ENCODE measurements at places on chromosomes 4 and X. TPM values are rescaled to one million over a fixed set of nuclear protein-coding genes. Genes with fewer than 3 reads are reported as not detected.
A peak's percentile ranks its signal among the peaks of the same experiment; 100 is the strongest.

DNA sequence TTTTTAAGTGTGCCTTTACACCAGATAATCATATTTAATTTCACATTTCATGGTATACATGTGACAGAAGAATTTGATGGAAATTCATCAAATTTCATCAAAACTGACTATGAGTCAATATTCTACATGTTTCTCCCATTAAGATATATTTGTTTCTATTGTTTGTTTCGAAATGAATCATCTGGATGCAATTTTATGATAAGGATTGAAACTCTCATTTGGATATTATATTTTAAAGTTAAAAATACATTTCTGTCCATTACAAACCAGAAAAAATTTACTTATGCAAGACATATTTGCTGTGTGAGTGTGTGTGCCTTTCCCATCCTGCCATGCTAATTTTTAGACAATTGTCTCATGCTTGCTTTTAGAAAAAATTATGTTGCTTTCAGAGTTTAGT, 52.2 kb downstream of the SULT1B1 start:
- no peak for DNase-seq

DNA sequence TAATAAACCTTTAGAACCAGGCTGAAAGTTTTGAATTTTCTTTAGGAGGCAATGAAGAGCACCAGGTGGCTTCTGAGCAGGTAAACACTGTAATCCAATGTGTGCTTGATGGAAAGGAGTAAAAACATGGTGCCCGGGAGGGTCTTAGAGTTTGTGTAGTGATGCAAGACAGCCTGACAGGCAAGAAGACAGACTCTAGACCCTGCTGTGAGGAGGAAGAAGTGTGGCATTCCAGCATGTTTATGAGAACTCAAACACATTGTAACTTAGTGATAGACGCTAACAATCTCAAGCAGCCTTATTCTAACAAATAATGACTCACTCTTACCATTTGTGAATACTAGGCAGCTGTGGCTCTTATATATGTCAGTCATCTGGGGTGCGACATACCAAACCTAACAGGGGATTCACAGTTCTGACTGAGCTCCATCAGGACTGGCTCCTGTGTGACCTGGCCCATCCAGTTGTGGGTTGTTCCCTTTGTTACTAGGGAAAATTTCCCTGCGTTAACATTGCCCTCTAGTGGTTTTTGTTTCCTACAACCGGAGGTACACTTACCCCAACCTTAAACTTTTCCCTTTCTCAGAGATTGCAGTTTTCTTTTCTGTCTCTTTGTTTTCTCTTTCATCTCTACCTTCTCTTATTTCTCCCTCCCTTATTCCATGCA, 53.8 kb downstream of the VSIG4 start:
- DNase-seq: peak; percentile 10

DNA sequence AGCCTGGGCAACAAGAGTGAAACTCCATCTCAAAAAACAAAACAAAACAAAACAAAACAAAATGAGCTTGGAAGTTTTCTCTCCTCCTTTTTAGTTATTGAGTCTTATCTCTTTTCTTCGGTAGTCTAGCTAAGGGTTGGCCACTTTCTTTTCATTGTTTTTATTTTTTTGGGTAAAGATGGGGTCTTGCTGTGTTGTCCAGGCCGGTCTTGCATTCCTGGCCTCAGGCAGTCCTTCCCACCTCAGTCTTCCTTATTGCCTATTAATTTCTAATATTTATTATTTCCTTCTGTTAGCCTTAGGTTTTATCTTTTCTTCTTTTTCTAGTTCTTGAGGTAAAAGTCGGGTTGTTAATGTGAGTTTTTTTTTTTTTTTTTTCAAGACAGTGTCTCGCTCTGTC, 16.4 kb downstream of the METAP1 start:
- no peak for DNase-seq

DNA sequence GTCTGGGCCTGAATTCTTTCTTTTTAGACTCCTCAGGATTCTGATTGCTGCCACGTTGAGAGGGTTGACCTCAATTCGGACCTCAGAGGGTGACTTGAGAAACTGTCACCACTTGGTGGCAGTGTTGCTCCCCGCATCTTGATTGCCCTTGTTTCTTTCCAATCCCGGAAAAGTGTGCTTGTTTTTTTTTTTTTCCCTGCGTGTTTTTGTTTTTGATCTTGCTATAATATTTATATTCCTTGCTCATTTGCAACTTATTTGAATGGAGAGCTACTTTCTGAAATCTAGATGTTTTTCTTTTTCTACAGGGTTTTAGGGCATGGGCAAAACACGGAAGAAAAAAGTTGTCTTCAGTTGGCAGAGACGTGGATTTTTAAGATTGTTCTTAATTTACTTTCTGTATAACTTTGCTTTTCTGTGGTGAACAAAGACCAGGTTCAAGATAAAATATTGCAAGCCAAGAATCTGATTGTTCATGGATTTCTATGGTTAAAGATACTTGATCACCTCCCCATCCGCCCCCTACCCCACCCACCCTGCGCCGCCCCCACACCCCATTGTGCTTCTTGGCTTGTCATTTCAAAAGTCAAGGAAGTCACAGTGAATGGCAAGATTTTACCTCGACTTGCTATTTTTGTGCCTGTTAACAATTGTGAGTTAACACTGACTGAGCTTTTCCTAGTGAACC, 102.0 kb downstream of the PTTG2 start:
- DNase-seq: peak; percentile 46

- no peak for DNase-seq
Measured at GRCh38 chr4:40199999-40200874, 3.4 kb downstream of the RHOH start.

DNA sequence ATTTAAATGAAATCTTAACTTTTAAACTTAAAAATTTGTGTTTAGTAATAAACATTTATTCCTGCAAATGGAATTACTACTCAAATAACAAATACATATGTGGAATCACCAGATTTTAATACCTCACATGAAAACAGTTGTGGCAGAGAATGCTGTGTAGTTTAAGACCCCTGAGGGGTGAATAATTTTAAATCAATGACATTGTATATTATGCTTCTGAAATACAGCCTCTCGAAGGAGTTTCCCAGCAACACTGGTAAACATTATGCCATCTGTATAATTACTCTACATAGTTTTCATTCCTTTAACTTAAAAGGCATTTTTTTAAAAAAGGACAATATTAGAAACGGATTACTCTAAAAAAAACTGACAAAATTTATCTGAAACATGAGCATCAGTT, 2313.3 kb downstream of the ARAP2 start:
- no peak for DNase-seq

DNA sequence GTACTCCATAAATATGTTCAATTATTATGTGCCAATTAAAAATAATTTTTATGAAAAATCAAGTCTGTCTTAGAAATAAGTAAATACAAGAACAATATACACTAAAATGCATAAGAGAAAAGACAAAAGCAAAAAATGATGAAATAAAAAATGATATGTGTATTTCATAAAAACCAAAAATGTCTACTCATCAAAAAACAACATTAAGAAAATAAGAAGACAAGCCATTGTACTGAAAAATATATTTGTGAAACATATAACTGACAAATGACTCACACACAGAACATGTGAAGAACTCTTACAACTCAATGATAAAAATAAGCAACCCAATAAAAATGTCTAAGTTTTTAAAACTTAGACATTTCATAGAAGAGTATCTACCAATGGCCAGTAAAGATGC, 34.1 kb upstream of the ENOX2 start:
- no peak for DNase-seq

GRCh38 chr4:7289589-7289988, 97.3 kb downstream of the SORCS2 start:
- no peak for DNase-seq

The CDKL5 gene
- 2.9 TPM for total RNA-seq

GRCh38 chr4:915595-915994, 16.5 kb downstream of the GAK start:
- no peak for DNase-seq

The RPS6KA3 gene
- total RNA-seq: 108 TPM

DNA sequence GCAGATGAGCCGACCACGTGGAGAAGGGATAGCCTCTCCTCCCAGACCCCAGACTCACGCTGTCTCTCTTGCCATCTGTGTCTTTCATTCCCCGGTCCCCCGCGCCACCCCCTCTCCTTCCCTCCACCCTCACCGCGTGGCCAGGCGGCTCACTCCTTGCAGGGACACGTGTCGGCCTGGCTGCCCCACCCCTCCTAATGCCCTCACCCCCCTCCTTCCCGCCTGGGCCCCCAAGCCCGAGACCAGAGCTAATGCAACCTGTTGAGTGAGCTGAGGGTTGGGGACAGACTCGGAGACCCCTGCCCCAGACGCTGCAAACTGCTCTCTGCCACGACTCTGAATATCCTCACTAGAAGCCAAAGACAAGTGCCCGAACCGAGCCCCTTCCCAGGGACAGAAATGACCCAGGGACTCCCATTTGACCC, 1.8 kb downstream of the SLC38A5 start:
- no peak for DNase-seq

DNA sequence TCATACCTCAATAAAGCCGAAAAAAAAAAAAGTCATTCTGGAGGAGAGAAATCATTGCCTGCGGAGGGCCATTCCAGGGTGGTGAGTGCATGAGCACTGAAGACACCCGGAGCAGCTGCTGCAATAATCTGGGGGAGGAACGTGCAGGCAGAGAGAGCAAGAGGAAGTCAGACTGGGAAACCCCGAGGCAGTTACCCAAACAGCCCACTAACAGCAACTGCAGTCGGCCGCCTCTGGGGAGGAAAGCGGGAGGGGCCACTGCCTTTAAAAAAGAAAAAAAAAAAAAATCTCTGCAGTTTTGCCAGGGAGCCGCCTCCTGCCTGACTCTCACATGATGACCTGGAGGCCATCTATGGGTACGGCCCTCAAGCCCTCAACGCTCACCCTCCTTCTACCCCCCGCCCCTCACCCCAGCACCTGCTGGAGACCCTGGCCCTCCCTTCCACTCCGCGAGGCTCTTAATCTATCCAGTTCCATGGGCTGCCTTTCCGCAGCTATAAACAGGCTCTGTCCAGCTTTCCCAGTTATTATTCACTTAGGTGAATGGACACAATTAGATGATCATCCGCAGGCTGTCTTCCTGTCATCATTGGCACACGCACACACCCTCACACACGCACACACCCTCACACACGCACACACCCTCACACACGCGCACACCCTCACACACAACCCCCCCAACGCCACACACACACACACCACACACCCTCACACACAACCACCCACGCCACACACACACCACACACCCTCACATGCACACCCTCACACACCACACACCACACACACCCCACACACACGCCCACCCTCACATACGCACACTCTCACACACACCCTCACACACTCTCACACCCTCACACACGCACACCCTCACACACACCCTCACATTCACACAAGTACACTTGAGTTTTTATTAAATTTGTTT, 3.4 kb upstream of the AVPR2 start:
- DNase-seq: peak; percentile 35

DNA sequence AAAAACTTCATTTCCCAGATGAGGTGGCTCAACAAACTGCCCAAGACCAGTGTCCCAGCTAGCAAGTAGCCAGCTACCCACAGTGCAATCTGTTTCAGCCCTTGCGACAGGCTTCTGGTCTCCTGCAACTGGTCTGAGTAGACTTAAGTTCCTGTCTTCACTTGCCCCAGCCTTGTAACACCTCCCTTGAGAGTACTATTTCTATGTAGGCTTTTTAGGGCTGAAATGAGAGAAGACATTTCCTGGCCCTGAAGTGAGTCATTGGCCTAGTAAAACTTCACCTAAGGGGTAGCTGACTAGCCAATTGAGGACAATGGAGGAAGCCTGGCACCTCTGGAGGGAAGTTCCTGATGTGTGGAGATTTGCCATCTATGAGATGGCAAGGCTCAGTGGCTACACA, 80.1 kb upstream of the STIM2 start:
- DNase-seq: no peak

GRCh38 chr4:95963456-95963855, 123.6 kb downstream of the PDHA2 start:
- DNase-seq: no peak

- DNase-seq: no peak
Measured at GRCh38 chr4:36099509-36099908, 144.8 kb downstream of the ARAP2 start.

The RNF150 gene
- not detected for total RNA-seq

DNA sequence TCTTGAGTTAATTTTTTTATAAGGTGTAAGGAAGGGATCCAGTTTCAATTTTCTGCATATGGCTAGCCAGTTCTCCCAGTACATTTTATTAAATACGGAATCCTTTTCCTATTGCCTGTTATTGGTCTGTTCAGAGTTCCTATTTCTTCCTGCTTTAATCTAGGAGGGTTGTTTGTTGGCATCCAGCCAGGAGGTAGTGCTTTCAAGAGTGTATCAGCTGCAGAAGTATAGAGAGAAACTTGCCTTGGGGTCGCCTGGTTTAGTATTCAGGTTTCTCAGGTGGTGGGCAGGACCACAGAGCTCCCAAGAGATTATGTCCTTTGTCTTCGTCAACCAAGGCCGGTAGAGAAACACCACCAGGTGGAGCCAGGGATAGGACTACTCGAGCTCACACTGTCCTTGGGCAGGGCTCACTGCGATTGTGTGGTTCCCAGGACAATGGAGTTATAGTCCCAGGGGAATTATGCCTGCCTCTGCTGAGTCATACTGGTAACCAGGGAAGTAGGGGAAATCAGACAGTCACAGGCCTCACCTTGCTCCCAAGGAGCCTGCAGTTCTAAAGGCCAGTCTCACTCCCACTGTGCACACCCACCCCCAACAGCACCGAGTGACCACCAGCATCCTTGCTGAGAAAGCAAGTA, 168.1 kb downstream of the VSIG4 start:
- DNase-seq: no peak

The NPFFR2 gene
- total RNA-seq: not detected

The STBD1 gene
- 0.15 TPM for total RNA-seq

DNA sequence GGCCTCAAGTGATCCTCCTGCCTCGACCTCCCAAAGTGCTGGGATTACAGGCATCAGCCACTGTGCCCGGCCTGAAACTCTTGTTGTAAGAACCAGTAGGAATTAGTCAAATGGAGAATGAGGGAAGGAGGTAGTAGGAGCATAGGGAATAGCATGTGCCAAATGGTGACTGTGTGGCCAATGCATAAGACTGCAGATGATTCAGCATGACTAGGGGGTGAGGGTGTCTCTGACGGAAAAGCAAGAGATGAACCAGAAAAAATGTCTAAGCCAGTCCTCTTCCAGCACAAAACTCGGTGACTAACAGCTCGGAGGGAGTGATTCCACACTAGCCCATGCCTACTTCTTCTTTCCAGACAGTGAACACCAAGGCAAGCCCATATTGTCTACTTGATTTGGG, 58.2 kb upstream of the DUSP21 start:
- no peak for DNase-seq

DNA sequence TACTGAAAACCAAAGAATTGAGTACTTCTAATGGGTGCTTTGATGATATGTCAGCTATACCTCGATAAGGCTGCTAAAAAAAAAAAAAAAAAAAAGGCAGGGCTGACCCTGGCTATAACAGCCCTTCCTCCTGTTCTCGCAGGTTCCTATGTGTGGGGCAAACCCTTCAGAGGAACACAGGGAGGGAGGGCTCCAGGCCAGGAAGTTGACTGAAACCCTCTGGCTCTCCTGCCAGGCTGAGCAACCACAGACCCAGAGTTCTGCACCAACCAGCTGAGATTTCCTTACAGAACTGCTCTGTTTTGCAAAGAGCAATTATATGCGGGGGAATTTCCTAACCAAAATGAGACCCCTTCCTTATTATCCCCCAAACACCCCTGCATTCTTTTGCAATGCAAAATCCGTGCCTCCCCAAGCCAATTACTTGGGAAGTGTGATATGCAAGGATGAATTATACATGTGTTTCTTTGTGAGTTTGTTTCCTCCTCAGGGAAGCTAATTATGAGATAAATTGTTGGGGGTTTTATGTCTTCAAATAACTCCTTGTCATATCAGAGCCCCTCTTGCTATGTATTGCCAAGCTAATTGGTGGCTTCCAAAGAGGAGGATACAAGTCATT, 45.6 kb downstream of the PDHA1 start:
- DNase-seq: no peak

The PRIMPOL gene
- total RNA-seq: 5.9 TPM

The USP17L17 gene
- not detected for total RNA-seq

The RBM47 gene
- total RNA-seq: 3.4 TPM

The PCDH19 gene
- 0.03 TPM for total RNA-seq
